ENCODE measurements at places on chromosomes 16 and 17.

DNA sequence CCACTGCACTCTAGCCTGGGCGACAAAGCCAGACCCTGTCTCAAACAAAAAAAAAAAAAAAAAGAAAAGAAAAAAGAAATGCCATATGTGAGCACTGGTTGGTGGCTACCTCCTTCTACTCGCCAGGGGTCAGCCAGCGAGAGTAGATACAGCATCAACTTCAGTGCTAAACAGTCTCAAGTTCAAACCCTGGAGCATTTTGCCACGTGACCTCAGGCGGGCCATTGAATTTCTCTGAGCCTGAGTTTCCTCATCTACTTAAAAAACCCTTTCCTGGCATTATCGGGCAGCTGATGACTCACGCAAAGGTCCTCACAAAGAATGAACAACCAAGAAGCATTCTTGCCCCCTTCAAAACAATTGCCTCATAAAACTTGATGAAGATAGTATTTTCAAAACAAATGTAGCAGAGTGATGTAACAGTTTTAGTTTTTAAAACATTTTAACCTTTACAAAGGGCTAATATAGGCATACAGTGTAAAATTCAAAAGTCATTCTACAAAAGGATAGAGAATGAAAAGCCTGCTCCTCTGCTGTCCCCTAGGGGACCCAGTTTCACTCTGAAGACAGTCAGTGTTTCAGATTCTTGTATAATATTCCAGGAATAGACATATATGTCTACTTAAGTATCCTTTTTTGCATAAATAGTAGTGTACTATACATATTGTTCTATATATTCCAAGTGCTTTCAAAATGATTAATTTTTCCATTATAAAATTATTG, 28.4 kb downstream of the DNAH2 start:
- DNase-seq: no peak

- no peak for DNase-seq
These were observed 5.6 kb downstream of the DUS1L start for GRCh38 chr17:82060001-82060380.

GRCh38 chr17:68491381-68492231, 20.6 kb upstream of the PRKAR1A start:
- DNase-seq: no peak

GRCh38 chr16:30740364-30741251, 7.6 kb upstream of the PHKG2 start:
- no peak for DNase-seq

- no peak for DNase-seq
These were observed 228.5 kb upstream of the PMFBP1 start for GRCh38 chr16:72400257-72401083.

DNA sequence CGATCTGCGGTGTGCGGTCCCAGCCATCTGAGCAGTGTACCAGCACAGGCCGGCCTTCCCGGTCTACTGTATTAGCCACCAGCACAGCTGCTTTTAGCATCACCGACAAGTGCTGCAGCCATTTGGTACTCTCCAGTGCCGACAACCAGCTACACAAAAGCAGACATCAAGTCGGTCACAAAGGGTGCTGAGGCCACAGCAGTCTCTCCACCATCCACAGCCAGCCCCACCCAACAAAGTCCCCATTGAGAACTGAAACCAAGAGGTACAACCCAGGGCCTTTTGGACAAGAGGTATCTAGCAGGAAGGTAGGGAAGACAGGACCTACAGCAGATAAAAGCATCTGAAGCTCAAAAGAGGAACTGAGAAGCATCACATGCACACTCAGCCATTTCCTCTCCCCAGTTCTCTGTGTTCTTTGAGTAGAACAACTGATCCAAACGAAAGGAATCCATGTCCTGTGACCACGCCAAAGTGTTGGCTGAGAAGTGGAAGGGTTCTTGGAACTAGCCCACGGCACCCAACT, 9.5 kb downstream of the MTMR4 start:
- no peak for DNase-seq
